ENCODE measurements at places on chromosomes 2 and 18.

- DNase-seq, result no peak
These were observed 143.0 kb upstream of the RASGRP3 start for GRCh38 chr2:33333433-33333832.

GRCh38 chr2:118094503-118094902 is 6.2 kb downstream of the INSIG2 start:
- no peak for DNase-seq

DNA sequence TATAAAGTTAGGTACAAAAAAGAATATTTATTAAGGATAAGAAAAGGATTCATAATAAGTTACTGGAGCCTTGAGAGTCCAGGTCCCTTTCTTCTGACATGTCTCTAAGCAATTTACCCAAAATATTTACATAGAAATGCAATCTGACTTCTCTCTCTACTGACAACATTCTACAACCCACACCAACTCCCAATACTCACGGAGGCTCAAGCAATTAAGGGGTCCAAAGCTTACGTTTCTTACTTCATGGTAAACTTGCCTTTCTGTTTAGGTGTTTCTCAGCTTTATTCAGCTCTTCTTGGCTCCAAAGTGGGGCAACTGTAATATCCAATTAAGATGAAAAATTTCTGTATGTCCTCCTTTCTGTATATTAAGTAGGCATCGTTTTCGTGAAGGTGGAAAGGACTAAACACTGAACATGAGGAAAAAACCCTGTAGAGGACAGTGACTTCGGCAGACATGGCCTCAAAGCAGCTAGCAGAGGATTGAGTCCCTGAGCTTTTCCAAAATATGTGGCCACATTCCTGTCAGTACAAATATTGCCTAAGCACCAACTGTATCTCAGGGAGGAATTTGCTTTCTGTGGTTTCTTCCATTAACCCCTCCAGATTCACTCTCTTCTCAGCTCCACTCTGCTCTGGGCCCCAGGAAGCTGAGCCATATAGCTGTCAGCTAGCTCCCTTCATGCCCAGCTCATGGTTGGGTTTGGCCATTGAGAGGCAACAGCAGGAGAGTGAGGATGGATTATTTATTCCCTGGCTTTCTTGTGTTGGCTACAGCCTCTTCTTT is 67.9 kb upstream of the GLS start:
- DNase-seq, result no peak

GRCh38 chr2:30862054-30862651 is 54.9 kb upstream of the CAPN13 start:
- peak; percentile 50 for DNase-seq

- no peak for DNase-seq
These were observed 709 bp downstream of the UGP2 start for GRCh38 chr2:63842149-63843061.

DNA sequence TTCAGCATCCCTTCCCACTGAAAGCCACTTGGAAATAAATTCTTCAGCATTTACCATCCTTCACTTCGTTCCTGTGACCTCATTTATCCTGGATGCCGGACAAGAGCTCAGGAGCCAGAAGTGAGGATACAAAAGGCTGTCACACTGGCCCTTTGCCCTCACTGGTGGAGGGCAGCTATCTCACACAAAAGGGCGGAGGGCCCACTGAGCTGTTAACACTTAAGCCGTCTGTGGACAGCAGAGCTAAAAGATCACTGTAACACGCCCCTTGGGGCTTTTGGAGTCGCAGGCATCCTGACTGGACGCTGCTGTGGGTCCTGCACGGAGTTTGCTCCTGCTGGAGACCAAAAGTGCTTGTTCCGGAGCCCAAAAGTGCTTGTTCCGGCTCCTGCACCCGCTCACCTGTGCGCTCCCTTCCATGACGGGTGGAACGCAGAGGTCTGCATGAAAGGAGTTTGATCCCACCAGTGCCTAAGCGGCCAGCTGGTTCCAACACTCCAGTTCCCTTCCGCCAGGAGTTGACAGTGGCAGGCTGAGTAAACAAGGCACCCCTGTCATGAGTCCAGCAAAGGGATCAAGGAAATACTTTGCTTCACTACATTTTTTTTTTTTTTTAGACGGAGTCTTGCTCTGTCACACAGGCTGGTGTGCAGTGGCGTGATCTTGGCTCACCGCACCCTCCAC is 572.0 kb upstream of the LINC00305 start:
- no peak for DNase-seq

- DNase-seq, result no peak
These were observed 30.0 kb downstream of the ZNF638 start for GRCh38 chr2:71361631-71362030.

- DNase-seq, result no peak
These were observed 27.3 kb downstream of the SFXN5 start for GRCh38 chr2:73043929-73044832.

DNA sequence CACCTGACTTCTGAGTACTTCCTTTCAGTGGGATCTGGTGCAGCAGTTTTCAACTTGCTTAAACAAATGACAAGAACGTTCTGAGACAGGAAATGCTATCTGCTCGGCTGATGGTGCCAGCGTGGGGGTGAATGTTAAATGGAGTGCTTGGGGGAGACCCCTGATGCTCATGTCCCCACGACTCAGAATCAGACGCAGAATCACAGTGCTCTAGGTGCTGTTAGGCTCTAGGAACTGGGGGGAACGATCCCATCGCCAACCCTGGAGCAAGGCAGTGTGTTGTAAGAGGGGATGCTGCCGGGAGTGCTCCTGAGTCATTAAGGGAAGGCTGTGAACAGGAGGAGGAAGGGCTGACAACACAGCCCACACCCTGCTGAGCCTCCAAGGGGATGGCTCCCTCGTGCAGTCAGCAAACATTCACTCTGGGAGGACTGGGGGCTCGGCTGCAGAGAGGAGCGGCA is 34.1 kb upstream of the KCNF1 start:
- no peak for DNase-seq

- no peak for DNase-seq
These were observed 2.3 kb upstream of the PSD4 start for GRCh38 chr2:113171334-113172075.

GRCh38 chr2:41791523-41791922 is 256.3 kb upstream of the PKDCC start:
- no peak for DNase-seq
